Upper lobe of left lung (tissue), 6 donors: ENCODE measurements at places on chromosomes 4 and X. TPM values are rescaled to one million over a fixed set of nuclear protein-coding genes. Genes with fewer than 3 reads are reported as not detected.

The USP9X gene
- 75.9 TPM for total RNA-seq

The NPFFR2 gene
- total RNA-seq, result not detected

The DAPP1 gene
- 11.3 TPM for total RNA-seq

The SYP gene
- total RNA-seq, result 4.6 TPM

The TCEAL9 gene
- 32.2 TPM for total RNA-seq

The CTAG1A gene
- not detected for total RNA-seq

The LPAR4 gene
- 0.10 TPM for total RNA-seq

The P2RY8 gene
- total RNA-seq, result 3.7 TPM

The XAGE1A gene
- not detected for total RNA-seq

The SORCS2 gene
- total RNA-seq, result 6.1 TPM

The NPY1R gene
- total RNA-seq, result 3.2 TPM

The FANCB gene
- 0.69 TPM for total RNA-seq

The GAGE12J gene
- not detected for total RNA-seq

The RASL11B gene
- total RNA-seq, result not detected

The SCOC gene
- total RNA-seq, result 55.2 TPM

The TRO gene
- 2.0 TPM for total RNA-seq

The MID1 gene
- 20.7 TPM for total RNA-seq

The VEGFD gene
- 5.3 TPM for total RNA-seq

The IQCM gene
- total RNA-seq, result not detected

The EFHC2 gene
- 0.31 TPM for total RNA-seq

The GUCY1B1 gene
- total RNA-seq, result 8.1 TPM

The IL2 gene
- total RNA-seq, result not detected

The IL2RG gene
- total RNA-seq, result 24.8 TPM

The HELT gene
- total RNA-seq, result 1.6 TPM

The FATE1 gene
- total RNA-seq, result not detected

The GYPA gene
- total RNA-seq, result not detected

The CCNA2 gene
- total RNA-seq, result 2.1 TPM
